ENCODE measurements at places on chromosomes 5 and 9. TPM values are rescaled to one million over a fixed set of nuclear protein-coding genes. Genes with fewer than 3 reads are reported as not detected.

Gene TAF1L
- polyA plus RNA-seq: not detected

Gene HTR1A
- not detected for polyA plus RNA-seq

Gene GRPEL2
- polyA plus RNA-seq: 18.5 TPM

Gene ZDHHC12
- 73.2 TPM for polyA plus RNA-seq

Gene TLR4
- 0.47 TPM for polyA plus RNA-seq

Gene CNTFR
- polyA plus RNA-seq: 0.22 TPM

Gene CDC25C
- polyA plus RNA-seq: 1.6 TPM

Gene IL3
- polyA plus RNA-seq: not detected

Gene NEUROG1
- not detected for polyA plus RNA-seq

Gene RETREG1
- 1.0 TPM for polyA plus RNA-seq

Gene SAPCD2
- 9.0 TPM for polyA plus RNA-seq

Gene SLC34A1
- 0.49 TPM for polyA plus RNA-seq

Gene PIK3R1
- 8.2 TPM for polyA plus RNA-seq

Gene WNT8A
- polyA plus RNA-seq: not detected

Gene EDIL3
- polyA plus RNA-seq: 2.7 TPM

Gene CAPSL
- polyA plus RNA-seq: not detected
